Hypothalamus (tissue), 51 donors: ENCODE measurements at places on chromosomes 6 and 20.
A peak's percentile ranks its signal among the peaks of the same experiment; 100 is the strongest.

GRCh38 chr6:34152042-34152524 is 6.2 kb upstream of the GRM4 start:
- no peak for DNase-seq

DNA sequence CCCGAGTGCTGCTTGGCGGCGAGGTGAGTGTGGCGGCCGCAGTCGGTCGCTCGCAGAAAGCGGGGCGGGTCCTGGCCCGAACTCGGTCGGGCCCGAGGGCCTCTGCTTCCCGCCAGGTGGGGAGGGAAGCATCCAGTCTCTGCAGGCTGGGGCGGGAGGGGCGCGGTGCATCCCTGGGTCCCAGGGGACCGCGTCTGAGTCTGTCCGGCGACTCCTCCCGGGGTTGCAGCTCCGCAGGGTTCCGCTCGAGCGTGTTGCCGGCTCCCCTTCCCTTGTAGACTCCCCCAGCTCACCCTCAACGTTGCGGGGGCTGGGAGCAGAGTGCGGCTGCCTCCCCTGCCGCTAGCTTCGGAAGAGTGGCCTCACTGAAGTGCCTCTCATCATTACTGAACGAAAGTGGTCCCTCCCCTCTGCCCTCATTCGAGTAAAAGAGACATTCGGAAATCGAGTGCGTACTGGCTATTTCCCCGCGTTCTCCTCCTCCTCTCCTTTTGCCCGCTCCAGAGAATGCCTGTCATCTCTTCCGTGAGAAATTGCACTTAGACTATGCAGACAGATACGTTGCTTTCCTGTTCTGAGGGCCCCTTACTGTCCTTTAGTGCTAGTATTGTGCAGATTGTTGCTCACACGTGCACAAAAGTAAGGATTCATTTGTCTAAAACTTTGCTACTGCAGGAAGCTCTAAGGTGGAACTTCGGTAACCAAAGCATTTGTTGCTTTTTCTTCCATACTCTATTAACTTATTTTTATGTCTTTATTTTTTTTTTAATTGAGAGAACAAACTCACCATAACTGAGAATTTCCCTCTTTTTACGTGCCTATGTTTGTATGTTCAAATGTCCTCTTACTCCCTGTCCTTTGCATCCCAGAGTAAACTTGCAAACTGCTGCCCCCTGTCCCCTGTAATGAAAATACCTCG is 751 bp downstream of the MAP3K4 start:
- no peak for DNase-seq

DNA sequence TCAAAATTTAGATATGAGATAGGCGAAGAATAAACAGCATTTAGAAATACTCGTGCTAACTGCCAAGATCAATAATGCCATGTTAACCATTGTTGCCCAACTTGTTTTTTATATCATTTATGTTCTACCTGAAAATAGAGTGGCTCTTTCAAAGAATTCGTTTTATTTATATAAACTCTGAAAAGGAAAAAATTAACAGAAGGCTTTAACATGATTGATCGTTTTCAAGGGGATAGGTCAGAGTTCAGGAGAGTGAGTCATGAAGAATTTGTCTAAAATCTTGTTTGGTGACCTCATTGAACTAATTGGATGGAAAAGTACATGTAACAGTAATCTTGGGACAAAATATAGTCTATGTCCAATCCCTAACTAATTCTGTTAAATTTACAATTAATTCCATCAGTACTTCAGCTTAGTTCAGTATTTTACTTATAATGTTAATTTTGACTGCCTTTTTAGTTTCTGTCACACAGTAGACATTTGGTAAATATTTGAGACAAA is 11.1 kb upstream of the ELOVL2 start:
- DNase-seq: no peak

DNA sequence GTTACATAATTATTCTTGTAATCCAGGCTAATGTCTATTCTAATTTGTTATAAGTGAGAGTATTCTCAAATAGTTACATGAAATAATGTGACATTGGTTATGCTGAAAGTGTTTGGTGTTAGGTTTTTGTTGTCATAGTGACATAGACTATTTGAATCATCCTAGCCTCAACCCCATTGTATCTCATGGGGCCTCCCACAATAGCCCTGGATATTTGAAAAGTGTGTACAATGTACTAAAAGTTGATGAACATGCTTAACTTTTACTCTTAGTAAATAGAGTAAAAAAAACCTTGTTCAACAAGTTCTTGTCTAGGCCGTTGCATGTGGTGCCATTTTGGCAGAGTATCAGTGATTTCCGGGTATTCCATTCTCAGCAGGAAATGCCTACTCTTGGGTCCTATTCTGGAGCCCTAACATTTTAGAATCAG is 83.0 kb downstream of the RTN4IP1 start:
- DNase-seq: no peak

- DNase-seq: no peak
Observed at GRCh38 chr6:154276810-154277628, 79.6 kb downstream of the IPCEF1 start.

DNA sequence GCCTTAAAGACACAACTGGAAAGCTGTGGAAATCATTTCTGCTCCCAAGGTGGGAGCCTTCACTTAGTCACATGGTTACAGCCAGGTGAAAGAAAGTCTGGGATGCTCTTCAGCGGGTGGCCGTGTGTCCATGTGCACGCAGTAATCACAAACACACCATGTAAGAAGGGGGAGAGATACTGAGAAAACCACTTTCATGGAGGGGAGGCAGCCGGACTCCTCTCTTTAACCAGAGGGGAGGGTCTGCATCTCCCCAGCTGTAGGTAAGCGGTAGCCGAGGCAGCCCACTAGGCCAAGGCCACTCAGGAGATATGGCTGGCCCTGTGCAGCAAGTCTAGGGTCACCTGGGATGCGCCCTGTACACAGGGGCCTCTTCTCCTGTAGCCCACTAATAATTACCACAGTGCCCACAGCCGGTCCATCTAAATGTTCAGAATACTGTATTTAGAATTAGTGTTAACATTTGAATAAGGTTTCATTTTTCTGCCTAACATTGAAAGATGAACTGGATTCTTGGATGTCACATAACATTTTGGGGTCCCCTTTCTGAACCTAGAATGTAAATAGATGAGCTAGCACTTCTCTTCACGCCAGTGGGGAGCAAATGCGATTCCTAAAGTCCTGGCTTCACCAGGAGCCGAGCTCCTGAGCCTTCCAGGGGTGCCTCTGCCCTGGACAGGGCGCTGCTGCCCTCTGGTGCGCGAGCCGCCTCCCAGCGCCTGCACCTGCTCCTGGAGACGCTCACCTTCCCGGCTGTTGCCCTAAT is 15.9 kb downstream of the GPR31 start:
- peak; percentile 13 for DNase-seq

DNA sequence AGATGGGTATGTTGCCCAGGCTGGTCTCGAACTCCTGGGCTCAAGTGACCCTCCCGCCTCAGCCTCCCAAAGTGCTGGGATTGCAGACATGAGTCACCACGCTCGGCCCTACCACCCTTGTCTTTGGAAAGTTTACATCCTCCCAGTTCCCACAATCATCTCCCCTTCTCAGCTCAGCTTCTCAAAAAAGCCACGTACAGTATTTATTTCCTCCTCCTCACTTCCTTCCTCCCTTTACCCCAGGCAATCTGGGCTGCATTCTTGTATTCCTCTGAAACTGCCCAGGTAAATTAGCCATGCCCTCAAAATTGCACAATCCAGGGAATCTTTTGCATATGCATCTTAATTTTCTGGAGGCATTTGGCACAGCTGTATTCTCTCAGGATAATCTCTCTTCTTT is 7.4 kb upstream of the SLC23A2 start:
- no peak for DNase-seq

DNA sequence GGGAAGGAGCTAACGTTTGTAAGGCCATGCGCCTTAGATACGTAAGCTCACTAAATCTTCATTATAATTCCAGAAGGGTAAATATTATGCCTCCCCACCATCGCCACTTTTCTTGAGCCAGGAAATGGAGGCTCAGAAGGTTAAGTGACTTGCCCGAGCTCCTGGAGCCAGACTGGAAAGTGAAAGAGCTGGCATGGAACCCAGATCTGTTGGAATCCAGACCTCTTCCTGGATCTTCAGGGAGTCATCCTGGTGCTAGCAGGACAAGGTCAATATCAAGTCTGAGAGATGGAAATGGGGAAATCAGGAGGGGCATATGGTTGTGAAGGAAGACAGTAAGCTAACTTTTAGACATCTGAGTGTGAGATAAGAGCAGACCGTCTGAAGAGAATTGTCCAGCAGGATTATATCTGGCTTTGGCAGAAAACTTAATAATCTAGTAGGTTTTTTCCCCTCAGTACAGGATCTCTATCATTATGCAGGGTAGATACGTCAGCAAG is 6.2 kb downstream of the TMEM200A start:
- DNase-seq: no peak

DNA sequence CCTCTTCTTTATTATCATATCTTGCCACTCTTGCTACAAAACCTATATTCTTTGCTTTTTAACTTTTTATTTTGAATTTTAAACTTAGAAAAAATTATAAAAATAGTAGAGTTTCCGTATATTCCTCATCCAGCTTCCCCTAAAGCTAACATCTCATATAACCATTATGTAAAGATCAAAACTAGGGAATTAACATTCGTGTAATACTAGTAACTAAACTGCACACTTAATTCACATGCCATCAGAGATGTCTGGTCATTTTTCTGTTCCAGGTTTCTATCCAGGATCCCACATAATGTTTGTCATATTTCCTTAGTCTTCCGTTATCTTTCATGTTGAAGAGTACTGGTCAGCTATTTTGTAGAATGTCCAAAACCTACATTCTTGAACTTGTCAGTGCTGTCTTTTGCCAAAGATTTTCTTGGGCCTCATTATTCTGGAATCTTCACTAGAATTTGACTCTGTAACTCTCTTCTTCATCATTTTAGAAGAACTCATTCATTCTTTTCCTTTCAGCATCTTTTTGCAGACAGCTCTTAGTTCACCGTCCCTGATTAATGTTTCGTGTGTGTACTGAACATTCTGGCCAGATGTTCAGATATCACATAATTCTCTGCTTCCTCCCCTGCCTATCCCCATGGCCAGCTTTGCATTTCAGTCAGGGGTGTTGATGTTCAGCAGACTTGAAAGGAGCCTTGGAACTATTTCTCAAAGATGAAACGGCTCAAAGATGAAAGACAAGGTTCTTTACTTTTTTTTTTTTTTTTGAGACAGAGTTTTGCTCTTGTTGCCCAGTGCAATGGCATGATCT is 9.4 kb downstream of the CTNNBL1 start:
- no peak for DNase-seq

DNA sequence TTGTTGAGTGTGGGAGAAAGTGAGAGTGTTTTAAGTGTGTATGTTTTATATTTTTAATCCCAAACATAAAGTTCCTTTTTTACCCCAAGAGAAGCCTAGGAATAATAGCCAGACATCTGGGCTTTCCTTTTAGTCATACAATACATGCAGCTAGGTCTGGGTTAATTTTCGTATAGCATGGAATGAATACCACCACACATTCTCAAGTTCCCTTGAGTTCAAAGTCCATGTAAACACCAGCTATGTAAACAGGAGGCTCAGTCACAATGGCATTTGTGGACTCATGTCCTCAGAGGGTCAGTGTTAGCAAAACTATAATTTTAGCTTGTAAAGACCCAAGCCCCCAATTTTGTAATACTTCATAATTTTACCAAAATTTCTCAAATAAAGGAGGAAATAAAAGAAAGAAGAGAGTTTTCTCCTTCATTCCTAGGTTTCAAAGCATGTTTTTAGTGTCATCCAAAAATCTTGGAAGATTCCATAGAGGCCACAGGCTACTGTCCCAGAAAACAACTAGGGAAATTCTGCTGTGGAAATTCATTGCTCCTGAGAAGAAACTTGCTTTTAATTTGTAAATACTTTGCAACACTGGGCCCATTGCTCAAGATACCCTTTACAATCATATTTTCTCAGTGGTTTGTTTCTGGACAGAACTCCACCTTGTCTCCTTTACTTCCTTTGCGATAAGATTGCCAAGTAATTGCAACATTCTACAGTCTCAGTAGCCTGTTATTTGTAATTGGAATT is 671.2 kb downstream of the COL12A1 start:
- DNase-seq: no peak

GRCh38 chr6:83578057-83578456 is 65.7 kb downstream of the PRSS35 start:
- DNase-seq: no peak

- DNase-seq: no peak
Observed at GRCh38 chr20:14716351-14716801, 379.0 kb upstream of the FLRT3 start.

- DNase-seq: no peak
Observed at GRCh38 chr6:156833755-156834154, 56.6 kb downstream of the ARID1B start.

DNA sequence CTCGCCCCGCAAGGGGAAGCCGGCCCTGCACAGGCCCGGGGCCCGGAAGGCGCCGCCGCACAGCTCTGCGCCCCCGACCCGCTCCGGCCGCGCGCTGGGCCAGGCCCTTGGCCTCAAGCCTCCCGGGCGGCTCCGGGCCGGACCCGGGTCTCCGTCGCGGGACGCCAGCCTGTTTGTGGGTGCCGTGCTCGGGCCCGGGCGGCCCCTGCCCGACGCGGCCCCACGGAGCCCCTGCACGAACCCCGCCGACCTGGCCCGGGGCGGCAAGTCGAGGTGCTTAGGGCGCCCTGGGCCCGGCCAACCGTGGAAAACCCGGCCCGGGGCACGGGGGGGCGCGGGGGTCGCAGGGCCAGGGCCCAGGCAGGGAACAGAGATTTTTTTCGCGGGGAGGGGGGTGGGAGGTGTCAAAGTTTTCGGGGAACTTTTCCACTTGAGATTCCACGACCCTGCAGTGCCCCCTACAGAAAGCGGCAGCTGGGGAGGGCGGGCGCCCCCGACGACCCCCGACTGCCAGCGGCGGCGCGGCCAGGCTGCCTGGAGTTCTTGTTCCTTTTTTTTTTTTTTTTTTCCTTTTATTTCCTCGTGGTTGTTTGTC is 805 bp upstream of the STX16 start:
- no peak for DNase-seq

DNA sequence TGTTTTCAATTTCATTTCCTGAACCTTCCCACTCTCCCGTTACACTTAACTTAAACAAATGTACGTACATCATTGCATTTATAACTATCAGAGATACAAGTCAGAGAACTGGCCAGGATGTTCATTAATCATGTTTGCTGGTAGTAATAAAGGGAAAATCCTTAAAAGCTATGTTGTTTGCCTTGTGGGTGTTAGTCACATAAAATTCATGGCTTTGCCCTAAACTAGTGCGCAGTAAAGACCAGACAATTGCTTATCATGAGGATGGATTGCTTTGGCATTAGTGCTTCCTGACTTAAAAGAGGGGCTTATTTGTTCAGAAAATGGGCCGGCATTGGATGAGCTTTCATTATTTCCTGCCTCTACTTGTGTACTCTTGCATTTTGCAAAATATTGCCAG is 1037.3 kb upstream of the FLRT3 start:
- DNase-seq: no peak
